ENCODE measurements at places on chromosomes 11 and 22.

DNA sequence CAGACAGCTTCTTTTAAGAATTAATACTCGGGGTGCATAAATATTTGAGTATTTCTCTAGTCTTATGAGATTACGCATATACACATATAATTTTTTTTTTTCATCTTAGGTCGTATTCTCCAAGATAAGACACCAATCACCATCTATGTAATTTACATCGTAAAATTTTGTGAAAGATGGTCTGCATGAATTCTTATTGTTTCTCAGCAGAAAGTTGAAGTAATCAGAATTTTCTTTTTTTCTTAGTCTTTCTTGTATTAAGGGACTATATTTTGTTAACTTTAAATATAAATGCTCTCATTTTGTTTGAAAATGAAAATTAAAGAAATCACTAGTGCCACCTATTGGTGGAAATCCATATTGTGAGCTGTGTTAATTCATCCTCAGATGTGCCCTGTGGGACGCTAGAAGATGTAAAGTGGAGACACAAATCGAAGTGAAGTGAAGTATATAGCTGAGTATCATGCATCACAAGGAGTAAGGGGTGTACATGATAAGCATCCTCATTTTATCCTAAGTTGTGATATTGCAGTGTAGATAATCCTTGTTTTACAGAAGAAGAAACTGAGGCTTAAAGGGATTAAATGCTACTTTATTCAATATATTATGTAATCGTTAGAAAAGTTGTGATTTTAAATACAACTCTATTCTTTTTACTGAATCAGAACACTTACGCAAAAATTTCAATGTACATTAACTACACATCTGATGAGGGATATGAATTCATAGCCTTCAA lies 2084.3 kb downstream of the LRRC4C start:
- no peak for DNase-seq

DNA sequence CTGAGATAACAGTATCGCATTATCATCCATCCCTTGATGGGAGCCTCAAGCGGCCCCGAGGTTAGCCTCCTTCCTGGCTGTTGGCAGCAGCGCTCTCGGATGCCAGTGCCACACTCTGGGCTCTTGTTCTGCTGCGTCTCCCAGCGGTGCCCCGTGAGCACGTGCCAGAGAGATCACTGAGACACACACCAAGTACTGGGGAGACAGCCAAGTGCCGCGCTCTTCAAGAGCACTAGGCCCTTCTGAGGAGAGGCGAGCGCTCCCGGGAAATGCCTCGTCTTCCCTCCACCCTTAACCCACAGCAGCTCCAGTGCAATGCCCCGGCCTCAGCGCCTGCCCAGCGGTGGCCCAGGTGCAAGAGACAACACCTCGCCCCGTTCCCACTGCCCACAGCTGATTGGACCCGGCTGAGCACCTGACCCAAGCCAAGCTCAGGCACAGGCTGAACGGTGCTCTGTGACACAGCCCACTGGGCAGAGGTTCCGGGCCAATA lies 248.3 kb upstream of the NARS2 start:
- no peak for DNase-seq

DNA sequence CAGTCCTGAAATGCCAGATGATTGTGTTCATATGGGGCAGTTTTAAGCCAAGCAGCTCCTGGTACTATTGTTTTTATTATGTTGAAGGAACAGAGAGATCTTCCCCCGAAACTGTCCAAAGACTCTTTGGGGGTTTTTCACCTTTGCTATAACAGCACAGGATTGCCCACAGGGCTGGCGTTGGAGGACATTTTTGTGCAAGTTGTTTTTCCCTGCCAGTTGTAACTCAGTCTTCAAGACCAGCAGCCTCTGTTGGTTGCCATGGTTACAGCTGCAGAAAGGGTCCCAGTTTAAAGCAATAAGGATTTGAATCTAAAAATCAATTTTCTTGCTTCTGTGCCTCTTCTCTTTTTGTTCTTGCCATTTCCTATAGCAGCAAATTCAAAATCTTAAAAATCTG lies 45.4 kb upstream of the YWHAH start:
- no peak for DNase-seq

GRCh38 chr11:20158597-20159257 lies 1.5 kb downstream of the DBX1 start:
- DNase-seq = no peak

- no peak for DNase-seq
Observed at GRCh38 chr11:121450401-121450800, 1.7 kb upstream of the SORL1 start.

GRCh38 chr22:42174062-42174461 lies 43.5 kb upstream of the CYP2D6 start:
- DNase-seq = no peak

DNA sequence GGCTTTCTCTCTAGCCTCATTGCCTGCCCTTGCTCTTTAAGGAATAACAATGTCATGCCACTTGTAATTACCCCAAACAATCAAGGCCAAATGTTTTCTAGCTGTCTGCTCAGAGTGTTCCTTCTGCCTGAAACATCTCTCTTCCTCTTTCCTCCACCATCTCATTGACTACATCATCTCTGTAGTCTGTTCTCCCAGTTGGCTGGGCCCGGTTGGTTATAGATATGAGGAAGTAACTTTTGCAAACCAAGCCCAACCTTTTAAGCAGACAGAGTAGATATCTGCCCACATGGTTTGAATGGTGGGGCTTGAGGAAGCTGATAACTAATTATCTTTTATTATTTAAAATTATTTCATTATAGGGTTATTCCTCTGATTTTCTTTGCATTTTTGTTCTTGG lies 104.5 kb downstream of the NTM start:
- DNase-seq = no peak

Measured in NCI-H446 treated with DMSO at 0.1 percent for 48 hours (cell line).